Colonic mucosa (tissue), 4 donors: ENCODE measurements at places on chromosomes 3 and 15. TPM values are rescaled to one million over a fixed set of nuclear protein-coding genes. Genes with fewer than 3 reads are reported as not detected.

- no peak for DNase-seq
Measured at GRCh38 chr15:46088486-46089445, 453.9 kb downstream of the SQOR start.

- peak; percentile 53 for DNase-seq
Measured at GRCh38 chr3:53109891-53110771, 20.1 kb downstream of the RFT1 start.

Gene HRH1
- total RNA-seq = 20.4 TPM

- no peak for DNase-seq
Measured at GRCh38 chr15:41915255-41915994, 21.6 kb upstream of the SPTBN5 start.

GRCh38 chr15:83106994-83107840, at the start of gene TM6SF1:
Gene TM6SF1, plus strand, starts transcription at chr15:83107645. Its CDS starts 36 bp downstream, at chr15:83107681.
- no peak for DNase-seq

- no peak for DNase-seq
Measured at GRCh38 chr15:89205991-89206585, 15.3 kb downstream of the RLBP1 start.

- DNase-seq = peak; percentile 64
Measured at GRCh38 chr15:72312605-72313447, 7.1 kb downstream of the CELF6 start.
